ENCODE measurements at places on chromosomes 11 and 22.

DNA sequence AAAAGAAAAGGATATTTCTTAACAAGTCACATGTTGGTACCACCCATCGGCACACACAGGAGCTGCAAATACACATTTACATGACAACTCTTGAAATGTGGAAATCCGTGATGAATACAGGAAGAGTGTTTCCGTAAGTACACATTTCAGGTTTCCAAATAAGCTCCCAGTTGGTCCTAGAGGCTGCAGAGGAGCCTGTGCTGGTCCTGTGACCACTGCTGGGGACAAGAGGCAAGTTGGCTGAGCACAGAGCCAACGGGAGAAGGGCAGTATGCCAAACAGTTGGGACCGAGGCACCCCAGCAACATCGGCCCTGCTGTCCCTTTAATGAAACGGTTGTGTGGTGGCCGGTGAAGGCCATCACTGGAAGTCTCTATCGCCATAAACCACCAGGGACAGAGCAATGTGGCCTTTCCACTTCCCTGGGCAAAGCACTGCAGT lies 38.5 kb upstream of the ARFGAP3 start:
- no peak for DNase-seq

DNA sequence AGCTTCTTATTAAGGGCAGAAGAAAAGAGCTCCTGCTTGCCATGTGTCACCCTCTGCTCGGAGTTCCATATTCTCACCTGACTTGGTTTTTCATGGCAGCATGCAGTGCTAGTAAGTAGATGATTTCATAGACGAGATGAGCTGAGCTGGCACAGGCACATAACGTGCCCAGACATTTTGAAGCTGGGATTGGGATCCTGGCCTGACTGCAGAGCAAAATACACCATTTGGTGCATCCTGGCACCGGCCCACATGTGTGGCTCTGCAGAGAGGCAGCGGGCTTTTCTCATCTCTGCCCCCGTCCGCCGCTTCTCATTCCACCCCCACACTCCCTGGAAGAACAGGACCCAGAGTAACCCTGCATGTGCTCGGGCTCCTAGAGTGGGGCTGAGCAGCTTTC lies 24.8 kb downstream of the FAM118A start:
- no peak for DNase-seq

DNA sequence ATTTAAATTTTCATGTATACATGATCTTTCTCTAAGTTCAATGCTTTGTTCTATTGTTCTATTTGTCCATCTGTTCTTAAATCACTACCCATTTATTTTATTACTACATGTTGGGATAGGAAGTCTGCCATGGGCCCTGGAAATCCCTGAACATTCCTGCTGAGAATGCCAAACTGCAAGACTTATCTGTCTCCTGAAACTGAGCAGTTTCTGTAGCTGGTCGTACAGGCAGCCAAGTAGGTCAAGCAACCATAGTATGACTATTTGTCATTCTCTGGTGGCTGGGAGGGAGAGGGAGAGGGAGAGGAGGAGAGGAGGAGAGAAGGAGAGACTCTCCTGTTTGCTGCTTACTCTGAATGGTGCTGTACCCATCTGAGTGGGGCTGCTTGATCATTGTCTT lies 82.8 kb upstream of the SNX19 start:
- no peak for DNase-seq

GRCh38 chr11:27120211-27120610 lies 79.6 kb downstream of the BBOX1 start:
- no peak for DNase-seq

- no peak for DNase-seq
Measured at GRCh38 chr11:134738581-134738980, 326.5 kb upstream of the B3GAT1 start.

DNA sequence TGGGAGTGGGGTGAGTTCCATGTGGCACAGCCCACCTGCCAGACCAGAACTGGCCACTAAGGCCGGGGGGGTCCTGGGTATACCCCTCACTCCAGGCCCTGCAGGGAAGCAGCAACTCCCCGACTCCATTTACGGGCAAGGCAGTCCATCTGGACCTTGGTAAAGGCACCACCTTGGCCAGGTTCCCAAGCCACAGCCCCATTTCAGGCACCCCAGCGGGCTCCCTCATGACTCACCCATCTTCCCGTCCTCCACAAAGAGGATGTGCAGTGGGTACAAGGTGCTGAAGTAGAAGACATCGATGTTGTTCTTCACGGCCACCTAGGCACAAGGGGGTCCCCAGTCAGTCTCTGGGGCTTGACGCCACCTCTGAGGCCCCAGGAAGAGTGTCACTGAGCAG lies 15.7 kb upstream of the RASL10A start:
- no peak for DNase-seq

DNA sequence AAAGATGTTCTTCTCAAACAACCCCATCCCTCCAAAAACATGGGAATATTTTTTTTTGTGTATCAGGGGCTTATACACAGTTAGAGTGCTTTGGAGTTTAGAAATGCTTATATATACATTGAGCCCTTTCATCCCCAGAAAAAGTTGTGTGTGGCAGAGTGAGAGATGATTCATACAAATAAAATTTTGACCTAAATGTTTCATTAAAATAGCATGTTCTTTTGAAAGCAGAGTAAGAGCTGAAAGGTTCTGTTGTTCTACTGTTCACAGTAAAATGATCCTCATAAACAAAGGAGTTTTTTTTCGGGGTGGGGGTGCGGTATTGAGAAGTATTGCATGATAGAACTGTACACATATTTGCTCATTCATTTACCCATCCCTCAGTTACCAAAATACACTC lies 512.4 kb downstream of the DLG2 start:
- no peak for DNase-seq

GRCh38 chr11:61827571-61828378 lies at the start of gene FADS2:
TSS of gene FADS2 (plus strand) at chr11:61828300. CDS start at chr11:61828391, 91 bp downstream.
- no peak for DNase-seq

DNA sequence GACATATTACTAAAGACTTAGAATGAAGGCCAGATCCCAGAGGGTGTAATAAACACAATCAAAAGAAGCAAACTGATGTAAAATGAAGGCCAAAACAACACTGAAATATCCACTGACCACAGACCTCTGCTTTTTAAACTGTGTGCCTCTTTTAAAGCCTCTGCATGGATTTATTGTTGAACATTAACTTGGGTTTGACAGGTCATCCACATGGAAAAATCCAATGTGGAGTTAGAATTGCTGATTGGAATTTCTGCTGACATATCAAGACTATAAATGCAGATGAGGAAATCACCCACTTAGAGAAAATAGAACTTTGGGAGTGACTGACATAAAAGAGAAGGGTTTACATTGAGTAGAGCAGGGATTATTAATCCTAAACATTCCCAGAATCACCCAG lies 853.9 kb upstream of the RAG2 start:
- no peak for DNase-seq

- DNase-seq = no peak
Measured at GRCh38 chr11:32094923-32095322, 4.0 kb downstream of the RCN1 start.
